ENCODE measurements at places on chromosomes 5 and 9.

- no peak for DNase-seq
Observed at GRCh38 chr9:626596-626995, 214.9 kb upstream of the DMRT1 start.

DNA sequence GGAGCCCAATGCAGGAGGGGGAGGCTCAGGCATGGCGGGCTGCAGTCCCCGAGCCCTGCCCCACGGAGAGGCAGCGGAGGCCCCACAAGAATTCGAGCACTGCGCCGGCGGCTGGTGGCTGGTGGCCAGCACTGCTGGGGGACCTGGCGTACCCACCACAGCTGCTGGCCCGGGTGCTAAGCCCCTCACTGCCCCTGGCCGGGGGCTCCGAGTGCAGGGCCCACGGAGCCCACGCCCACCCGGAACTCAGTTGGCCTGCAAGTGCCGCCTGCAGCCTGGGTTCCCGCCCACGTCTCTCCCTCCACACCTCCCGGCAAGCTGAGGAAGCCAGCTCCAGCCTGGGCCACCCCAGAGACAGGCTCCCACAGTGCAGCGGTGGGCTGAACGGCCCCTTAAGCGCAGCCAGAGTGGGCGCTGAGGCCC lies 780.3 kb downstream of the DTWD2 start:
- no peak for DNase-seq

DNA sequence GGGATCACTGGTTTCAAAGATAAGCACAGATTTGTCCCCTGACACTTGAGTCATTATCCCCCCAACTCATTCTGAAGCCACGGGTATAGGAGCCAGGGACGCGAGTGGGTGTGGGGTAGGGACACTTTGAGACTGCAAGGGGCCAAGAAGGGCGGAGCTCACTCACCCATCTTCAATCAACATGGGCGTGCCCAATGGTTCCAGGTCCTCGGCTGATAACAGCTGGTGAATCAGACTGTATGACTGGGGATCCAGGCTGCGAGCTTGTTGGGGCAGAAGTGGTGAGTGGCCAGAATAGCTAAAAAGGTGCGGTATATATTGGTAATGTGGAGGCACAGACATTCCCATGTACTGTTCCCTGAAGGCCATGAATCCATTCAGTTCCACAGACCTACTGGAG lies 30.7 kb upstream of the NR5A1 start:
- DNase-seq = no peak

- DNase-seq = no peak
Observed at GRCh38 chr5:172274951-172275753, 8.4 kb downstream of the UBTD2 start.

DNA sequence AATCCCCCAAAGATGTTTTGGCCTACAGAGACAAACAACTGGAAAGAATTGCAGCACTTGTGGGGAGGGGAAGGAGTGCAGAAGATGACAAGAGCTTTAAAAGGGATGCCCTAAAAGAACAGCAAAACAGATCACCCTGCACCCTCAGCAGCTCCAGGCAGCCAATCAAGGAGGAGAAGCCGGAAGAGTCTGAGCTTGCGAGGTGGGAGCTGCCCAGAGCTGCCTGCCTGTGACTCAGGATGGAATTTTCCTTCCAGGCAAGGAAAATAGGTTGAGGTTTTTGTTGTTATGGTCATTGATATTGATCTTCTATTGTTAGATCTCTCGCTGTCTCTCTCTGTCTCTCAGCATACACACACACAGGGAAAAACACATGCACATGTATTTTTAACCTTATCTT lies 70.3 kb upstream of the MAP1B start:
- no peak for DNase-seq

DNA sequence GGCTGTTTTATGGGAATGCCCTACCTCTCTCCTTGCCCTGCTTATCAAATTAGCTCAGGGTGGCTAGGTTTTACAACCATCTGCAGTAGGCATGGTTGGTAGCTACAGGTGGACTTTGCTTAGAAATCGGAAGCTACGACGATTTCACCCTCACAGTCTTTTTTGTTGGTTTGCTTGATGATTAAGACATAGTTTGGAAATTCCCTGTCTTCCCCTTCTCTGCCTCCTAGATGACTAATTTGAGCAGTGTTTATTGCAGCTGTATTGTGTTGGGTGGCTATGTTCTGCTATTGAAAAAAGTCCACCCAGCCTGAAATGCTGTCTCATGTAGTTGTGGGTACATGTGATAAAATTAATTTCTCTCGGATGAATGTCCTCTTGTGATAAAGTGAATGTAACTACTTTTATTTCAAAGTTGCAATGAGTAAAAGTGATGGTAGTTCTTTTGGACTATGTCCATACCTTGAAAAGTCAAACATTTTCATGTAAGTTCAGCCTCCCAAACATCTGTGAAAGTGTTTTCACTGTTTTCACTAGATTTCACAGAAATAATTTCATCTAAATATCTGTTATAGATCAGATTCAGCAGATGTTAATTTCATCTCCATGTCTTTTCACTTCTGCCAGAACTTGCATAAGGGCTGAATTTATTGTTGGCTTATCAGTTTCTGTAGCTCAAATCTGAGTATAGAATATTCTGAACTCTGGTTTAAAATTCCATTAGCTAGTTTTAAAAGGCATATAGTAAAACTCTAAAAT lies 37.3 kb upstream of the FYB1 start:
- DNase-seq = no peak

- DNase-seq = no peak
Observed at GRCh38 chr9:22383718-22384117, 62.9 kb upstream of the DMRTA1 start.
